Activated T-helper 2 cell treated with anti-CD3 and anti-CD28 coated beads, Interferon-gamma antibody, Interleukin-2, Interleukin-4, amounts not matched to agents 10 μg/mL and 5 μg/mL and 100 μg/mL, durations not matched to agents 14 hours and 24 hours and 36 hours (primary cell): ENCODE measurements at places on chromosomes 6 and 20.

GRCh38 chr20:19018881-19019280 is 193.6 kb upstream of the SLC24A3 start:
- no peak for DNase-seq
- H3K4me3 ChIP-seq: no peak overlapping the region
- no peaks in the 10 kb centered on the region for H3K36me3 ChIP-seq
- H3K4me1 ChIP-seq: no peaks in the 10 kb centered on the region

DNA sequence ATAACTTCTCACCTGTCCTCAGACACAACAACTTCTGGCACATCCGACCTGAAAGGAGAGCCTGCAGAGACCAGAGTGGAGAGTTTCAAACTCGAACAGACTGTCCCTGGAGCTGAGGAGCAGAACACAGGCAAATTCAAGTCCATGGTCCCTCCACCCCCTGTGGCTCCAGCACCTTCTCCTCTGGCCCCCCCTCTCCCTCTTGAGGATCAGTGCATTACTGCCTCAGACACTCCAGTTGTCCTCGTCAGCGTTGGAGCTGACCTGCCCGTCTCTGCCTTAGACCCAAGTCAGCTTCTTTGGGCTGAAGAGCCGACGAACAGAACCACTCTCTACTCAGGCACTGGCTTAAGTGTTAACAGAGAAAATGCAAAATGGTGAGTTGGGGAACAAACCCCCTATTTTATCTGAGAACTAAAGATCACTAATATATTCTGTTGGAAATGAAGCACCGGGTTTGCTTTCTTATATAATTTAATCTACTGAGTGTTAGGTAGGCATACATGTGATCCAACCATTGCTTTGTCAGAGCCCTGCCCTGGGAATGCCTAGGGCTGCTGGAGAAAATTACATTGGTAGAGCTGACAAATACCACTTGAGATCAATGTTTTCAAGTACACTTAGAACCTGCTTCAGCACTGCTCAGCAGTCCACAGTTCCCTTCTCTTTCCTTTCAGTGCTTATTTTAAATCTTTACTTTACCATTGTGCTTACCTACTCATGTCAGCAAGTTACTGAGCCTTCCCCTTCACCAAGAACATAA is 77.5 kb upstream of the LTV1 start:
- H3K36me3 ChIP-seq: peaks cover 33% of the 10 kb centered on the region
- DNase-seq: no peak
- no peak overlapping the region for H3K4me3 ChIP-seq
- no peak overlapping the region for H3K27ac ChIP-seq

- no peak for DNase-seq
- peaks cover 18% of the 10 kb centered on the region for H3K4me1 ChIP-seq
- peak overlapping the region; percentile 82 for H3K4me3 ChIP-seq
- no peak overlapping the region for H3K27ac ChIP-seq
- peaks cover 66% of the 10 kb centered on the region for H3K27me3 ChIP-seq
Measured at GRCh38 chr20:49319208-49319809, 41.5 kb upstream of the ZNFX1 start.

- no peak for DNase-seq
- no peak overlapping the region for H3K27ac ChIP-seq
- no peaks in the 10 kb centered on the region for H3K4me1 ChIP-seq
- peaks cover 5% of the 10 kb centered on the region for H3K27me3 ChIP-seq
Measured at GRCh38 chr6:4220558-4220957, 85.2 kb upstream of the ECI2 start.

GRCh38 chr20:51404297-51405060 is 138.0 kb downstream of the NFATC2 start:
- peaks cover 93% of the 10 kb centered on the region for H3K36me3 ChIP-seq
- peak; percentile 84 for DNase-seq
- no peaks in the 10 kb centered on the region for H3K27me3 ChIP-seq
- H3K4me1 ChIP-seq: peaks cover 88% of the 10 kb centered on the region
- H3K27ac ChIP-seq: peak overlapping the region; percentile 95

DNA sequence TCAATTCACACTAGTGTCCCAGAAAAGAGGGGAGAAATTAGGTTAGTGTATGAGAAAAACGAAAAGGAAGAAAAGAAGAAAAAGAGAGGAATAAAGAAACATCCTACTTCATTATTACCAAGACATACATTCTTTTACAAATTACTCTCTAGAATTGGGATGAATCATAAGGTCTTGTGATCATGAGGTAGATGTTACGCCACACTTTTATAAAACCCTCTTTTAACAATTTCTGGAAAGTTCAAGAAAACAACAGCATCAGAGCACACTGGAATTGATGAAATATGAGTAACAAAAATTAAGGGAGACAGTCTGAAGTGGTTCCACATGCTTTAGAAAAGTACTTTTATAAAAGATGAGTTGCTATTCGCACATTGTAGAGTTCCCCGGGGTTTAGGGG is 32.6 kb upstream of the NRSN1 start:
- H3K27me3 ChIP-seq: no peaks in the 10 kb centered on the region
- H3K4me3 ChIP-seq: no peak overlapping the region
- H3K36me3 ChIP-seq: no peaks in the 10 kb centered on the region
- DNase-seq: no peak
- H3K4me1 ChIP-seq: no peaks in the 10 kb centered on the region

GRCh38 chr20:15919118-15919517 is 654.1 kb downstream of the KIF16B start:
- H3K4me1 ChIP-seq: no peaks in the 10 kb centered on the region
- H3K27me3 ChIP-seq: no peaks in the 10 kb centered on the region
- no peak for DNase-seq
- no peak overlapping the region for H3K4me3 ChIP-seq
- H3K36me3 ChIP-seq: no peaks in the 10 kb centered on the region

DNA sequence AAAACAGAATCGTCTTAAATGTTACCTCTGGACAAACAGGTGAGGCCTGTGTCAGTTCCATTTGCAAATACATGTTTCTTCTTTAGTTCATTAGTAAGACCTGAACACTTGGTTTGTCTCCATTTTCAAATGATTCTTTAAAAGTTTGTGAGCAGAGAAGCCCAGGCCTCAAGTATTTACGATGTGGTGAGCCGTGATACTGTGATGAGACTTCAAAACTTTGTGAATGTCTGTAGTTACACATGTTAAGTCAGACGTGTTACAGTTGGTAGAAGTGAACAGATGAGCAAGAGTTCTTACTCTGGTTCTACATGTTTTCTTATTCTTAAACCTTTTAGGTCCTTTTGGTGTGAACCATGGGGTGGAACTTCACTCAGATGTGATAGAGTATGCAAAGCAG is 8.5 kb downstream of the PCMTD2 start:
- H3K4me3 ChIP-seq: no peak overlapping the region
- no peak for DNase-seq
- peaks cover 13% of the 10 kb centered on the region for H3K4me1 ChIP-seq

GRCh38 chr20:24027229-24027628 is 38.6 kb upstream of the GGTLC1 start:
- H3K4me1 ChIP-seq: peaks cover 44% of the 10 kb centered on the region
